Fibroblast of villous mesenchyme (primary cell): ENCODE measurements at places on chromosomes 5 and 9.
A peak's percentile ranks its signal among the peaks of the same experiment; 100 is the strongest.

DNA sequence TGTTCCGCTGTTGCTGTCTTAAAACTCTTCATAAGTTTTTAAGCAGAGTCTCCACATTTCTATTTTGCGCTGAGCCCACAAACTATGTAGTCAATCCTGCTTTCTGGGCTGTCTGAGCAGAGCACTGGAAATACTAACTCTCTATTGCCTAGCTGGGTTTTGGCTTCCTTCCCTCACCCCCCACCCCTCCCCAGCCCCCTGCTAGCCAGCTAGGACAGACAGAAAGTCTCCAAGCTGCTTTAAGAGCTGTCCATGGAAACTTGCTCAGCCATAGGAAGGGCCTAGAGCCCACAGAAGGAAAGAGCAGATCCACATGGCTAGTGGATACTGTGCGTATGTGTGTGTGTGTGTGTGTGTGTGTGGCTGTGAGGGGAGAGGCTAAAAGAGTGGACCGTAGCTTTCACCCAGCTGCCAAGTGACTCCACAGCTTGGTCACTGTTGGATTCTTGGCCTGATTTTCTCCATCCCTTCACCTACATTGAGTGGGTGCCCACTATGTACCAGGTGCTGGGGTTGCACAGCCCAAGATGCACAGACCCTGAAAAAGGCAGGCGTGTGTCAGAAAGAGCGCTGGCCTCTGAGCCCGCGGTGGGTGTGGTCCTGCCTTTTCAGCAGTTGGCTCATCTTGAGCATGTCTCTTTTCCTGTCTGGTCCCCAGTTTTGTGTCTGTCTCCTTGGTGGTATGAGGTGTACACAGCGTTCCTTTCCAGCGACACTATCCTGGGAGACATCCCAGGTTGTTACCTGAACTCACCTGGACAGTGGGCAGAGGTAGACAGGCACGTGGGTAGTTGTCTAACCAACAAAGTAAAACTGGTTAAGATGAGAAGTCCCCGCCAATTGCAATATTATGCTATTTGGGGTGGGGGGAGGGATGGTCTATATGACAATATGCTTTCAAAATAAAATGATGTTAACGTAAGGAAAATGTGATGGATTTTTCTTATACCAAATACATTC lies 5.4 kb upstream of the NKX2-5 start:
- no peak for DNase-seq

- DNase-seq, result peak; percentile 66
Measured at GRCh38 chr9:114906922-114907571, 23.3 kb downstream of the TNFSF8 start.

GRCh38 chr5:146400201-146400600 lies 46.9 kb upstream of the TCERG1 start:
- DNase-seq, result no peak

GRCh38 chr5:82335806-82336205 lies 57.7 kb upstream of the RPS23 start:
- DNase-seq, result no peak

GRCh38 chr5:56255502-56255901 lies 22.4 kb upstream of the ANKRD55 start:
- no peak for DNase-seq

DNA sequence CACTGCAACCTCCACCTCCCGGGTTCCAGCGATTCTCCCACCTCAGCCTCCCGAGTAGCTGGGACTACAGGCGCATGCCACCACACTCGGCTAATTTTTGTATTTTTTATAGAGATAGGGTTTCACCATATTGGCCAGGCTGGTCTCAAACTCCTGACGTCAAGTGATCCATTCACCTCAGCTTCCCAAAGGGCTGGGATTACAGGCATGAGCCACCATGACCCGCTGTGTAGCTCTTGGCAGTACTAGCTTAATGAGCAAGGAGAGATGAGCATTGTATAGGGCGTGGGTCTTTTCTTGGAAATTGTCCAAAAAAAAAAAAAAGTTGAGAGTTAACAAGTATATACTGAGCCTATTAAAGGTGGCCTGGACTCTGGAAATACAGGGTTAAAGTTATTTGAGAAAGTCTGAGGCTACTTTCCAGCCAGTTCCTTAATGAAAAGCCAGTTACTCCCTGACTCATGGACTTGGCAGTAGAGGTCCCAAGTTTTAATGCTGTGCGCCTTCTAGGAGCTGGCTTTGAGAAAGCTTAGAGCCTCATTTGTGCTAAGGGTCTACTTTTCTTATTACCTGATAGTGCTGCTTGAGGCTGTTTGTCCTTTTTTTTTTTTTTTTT lies 4.2 kb upstream of the FGF18 start:
- no peak for DNase-seq

- DNase-seq, result no peak
Measured at GRCh38 chr5:149712439-149713147, 17.5 kb upstream of the PPARGC1B start.

DNA sequence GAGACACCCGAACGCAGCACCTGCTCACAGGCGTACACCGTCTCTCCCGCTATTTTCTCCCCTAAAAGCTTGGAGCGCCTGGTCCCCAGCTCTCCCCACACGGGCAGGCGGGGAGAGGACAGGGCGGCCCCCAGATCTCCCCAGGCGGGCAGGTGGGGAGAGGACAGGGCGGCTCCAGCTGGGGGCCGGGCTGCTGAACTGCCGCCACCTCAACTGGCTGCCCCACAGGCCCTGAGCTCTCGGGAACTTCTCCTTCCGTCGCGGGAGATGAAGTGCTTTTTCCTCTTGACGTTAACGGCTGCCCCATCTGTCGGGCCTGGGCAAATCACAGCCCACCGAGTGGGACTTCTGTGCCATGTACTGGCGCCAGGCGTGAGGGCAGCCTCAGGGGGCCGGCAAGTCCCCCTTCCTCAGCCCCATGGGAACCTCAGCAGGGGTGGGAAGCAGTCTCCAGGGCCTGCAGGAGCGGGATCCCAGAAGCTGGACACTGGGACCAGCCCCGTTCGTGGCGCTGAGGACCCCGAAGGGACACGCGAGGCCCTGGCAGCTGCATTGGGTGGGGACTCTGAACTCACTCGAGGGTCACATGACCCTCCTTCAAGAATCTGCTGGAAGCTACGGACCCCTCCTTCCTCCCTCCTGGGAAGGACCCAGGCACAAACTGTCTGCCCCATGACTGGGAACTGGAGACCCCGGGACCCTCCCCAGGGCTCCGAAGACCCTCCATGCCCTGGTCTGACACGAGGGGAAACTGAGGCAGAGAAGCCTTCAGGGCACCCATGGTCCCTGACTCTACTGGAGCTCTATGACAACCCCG lies 5.7 kb upstream of the EGFL7 start:
- DNase-seq, result no peak

DNA sequence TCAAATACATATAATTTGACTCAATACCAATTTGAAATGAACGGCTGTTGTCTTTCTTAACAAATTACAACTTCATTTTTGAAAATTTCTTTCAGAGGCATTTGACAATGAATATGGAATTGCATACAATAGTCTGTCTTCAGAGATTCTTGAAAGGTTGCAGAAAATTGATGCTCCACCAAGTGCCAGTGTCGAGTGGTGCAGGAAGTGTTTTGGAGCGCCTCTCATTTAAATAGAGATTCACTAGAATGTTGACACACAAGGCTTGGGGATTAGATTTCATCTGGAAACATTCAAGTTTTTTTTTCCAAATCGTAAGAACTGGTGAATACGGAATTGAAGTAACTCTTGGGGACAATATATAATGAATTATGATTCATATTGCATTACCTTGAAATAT lies 8.1 kb downstream of the RPS6 start:
- no peak for DNase-seq

GRCh38 chr9:131500377-131500776 lies 2.3 kb upstream of the POMT1 start:
- no peak for DNase-seq

GRCh38 chr5:95727764-95728191 lies 3.4 kb upstream of the RHOBTB3 start:
- no peak for DNase-seq

DNA sequence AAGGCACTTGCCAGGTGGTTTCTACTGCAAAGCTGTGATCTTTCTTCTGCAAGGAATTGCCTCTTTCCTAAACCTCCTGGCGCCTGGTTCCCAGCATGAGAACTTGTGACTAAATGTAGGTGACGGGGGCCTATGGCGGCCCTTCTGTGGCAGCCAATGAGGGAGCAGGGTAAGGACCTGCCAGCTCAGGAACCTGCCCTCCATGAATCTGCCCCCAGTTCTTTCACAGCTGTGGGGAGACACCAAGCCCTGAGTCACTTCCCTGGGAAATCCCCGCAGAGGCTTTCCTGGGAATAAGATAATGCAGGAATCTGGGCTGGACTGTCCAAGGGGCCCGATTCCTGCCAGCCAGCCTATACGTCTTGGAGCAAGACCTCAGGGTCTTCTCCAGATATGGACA lies 56.7 kb upstream of the CTNNA1 start:
- peak; percentile 81 for DNase-seq

DNA sequence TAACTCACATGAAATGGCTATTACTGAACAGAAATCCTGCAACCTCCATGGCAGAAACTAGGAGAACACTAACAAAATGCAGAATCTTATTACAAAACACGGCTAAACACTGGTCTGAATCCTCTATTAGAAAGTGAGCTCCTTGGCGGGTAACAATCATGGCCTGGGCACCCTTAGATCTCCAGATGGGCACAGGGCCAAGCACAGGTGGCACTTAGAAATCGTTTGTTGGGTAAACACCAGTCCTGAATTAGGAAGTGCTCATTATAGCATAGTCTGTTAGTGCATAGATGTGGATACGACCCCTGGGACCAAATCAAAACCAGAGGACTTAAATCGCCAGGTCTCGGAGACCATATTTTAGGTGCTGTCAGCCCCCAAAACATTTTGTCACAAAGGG lies 14.4 kb downstream of the VDAC1 start:
- DNase-seq, result no peak

DNA sequence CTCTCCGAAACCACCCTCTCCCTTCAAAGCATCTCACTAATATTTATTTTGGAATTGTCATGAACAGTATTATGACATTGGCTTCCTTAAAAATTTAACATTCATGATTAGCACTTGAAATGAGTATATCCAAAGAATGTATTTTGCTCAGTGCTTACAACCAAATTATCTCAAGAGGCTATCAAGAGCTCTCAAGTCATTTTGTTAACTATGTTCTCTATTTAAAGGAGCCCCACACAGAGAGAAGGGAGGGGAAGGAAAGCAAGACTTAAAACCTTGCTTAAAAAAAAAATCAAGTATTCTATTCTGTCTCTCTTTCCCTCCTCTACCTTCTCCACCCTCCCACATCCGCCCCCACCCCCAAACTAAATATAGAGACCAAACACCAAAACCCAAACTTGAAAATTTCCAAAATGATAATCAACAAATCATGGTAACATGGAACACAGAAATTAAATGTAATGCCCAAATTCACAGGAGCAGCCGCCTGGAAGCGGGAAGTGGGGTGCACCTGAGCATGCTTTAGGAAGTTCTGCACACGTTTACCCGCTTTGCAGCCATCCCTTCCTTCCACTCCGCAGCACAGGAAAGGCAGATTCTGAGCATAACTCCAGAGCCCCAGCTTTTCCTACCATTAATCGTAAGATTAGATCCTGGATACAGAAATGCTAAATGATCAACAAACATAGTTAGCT lies 66.9 kb downstream of the EBF1 start:
- no peak for DNase-seq

DNA sequence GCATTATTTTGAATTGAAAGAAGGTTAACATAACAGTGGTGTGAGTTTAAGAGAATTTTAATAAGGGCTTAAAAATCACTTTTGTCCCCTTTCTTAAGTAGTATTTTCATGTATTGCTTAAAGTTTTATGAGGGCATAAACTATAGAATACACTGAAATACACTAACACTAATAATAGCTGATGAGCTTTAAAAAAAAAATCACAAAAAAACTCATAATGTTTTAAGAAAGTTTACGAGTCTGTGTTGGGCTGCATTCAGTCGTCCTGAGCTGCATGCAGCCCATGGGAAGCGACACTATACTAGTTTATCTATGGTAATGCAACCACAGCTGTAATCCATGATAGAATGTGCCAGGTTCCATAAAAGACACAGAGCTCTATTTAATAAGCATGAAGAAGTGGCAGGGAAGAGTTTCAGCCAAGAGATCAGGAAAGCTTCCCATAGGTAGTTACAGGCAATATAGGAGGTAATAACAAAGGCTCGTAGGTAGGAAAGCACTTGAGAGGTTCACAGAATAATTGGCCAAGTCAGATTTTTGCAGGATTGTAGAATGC lies 4.5 kb downstream of the SREK1IP1 start:
- peak; percentile 6 for DNase-seq

DNA sequence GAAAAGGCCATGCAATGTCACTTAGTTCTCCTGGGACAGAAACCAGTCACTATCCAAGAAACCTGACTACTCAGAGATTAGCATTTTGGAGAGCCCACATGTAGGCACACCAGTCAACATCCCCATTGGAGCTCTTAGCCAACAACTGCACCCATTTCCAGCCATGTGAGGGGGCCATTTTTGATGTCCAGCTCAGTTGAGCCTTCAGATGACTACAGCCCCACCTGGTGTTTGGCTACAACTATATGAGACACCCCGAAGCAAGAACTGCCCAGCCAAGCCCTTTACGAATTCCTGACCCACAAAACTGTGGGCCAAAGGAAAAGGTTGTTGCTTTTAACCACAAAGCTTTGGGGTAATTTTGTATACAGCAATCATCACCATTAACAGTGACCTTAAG lies 300.1 kb downstream of the ASTN2 start:
- DNase-seq, result no peak

DNA sequence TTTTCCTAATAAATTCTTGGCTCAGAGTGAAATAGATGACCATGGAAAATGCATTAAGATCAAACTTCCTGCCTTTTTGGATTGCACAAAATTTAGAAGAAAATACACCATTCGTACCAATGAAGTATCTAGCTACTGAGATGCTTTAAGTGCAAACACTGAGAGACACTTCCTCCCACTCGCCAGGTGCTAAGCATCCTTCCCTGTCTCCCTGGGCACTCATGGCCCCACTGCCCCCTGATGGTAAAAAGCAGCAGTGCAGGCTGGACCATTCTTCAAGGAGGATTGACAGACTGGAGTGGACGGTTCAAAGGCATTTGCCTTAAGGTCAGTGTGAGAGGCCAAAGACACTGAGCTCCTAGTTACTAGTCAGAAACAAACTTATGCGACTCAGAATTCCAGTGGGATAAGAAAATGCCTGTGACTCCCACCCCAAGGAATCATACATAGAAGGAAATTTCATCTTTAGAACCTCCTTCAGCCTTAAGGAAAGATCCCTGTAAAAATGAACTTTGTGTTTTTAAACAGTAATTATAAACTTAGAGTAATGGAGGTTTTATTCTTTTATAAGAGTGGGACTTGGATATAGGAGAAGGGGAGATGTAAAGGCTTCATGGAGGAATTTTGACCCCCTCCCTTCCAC lies 86.0 kb upstream of the SLC30A5 start:
- DNase-seq, result peak; percentile 60

GRCh38 chr5:74042559-74042958 lies 416.6 kb downstream of the ARHGEF28 start:
- DNase-seq, result no peak
